ENCODE measurements at places on chromosomes 12 and 14. TPM values are rescaled to one million over a fixed set of nuclear protein-coding genes. Genes with fewer than 3 reads are reported as not detected.

The KSR2 gene
- total RNA-seq = 0.02 TPM

The TMTC1 gene
- 100 TPM for total RNA-seq

The TEX52 gene
- total RNA-seq = not detected

The SDR9C7 gene
- total RNA-seq = not detected

The LRP1 gene
- total RNA-seq = 25.3 TPM

The DAO gene
- not detected for total RNA-seq

The CLEC7A gene
- not detected for total RNA-seq

The SOAT2 gene
- total RNA-seq = not detected

The ST8SIA1 gene
- total RNA-seq = 4.7 TPM

The PRIM1 gene
- total RNA-seq = 3.5 TPM

The DDIT3 gene
- total RNA-seq = 156 TPM

The APOF gene
- total RNA-seq = not detected

The FAM90A1 gene
- total RNA-seq = not detected

The POTEM gene
- not detected for total RNA-seq

The OLR1 gene
- total RNA-seq = 0.25 TPM

The AGAP2 gene
- total RNA-seq = not detected

The FOXG1 gene
- not detected for total RNA-seq

The CFAP73 gene
- total RNA-seq = not detected

The FOXM1 gene
- 49.9 TPM for total RNA-seq

The NPFF gene
- total RNA-seq = not detected

The RD3L gene
- not detected for total RNA-seq

The TMEM132C gene
- not detected for total RNA-seq

The RIC8B gene
- 10.0 TPM for total RNA-seq

The AMHR2 gene
- total RNA-seq = not detected

The NTS gene
- total RNA-seq = not detected

The NEDD8 gene
- total RNA-seq = 233 TPM

The SAMD4A gene
- total RNA-seq = 60.6 TPM

The MSRB3 gene
- total RNA-seq = 35.1 TPM

The TMEM119 gene
- not detected for total RNA-seq

The C12orf76 gene
- total RNA-seq = 13.4 TPM

The RASSF9 gene
- total RNA-seq = 1.5 TPM

The VWF gene
- not detected for total RNA-seq

All from MCF 10A (cell line).